NCI-H748 treated with DMSO at 0.1 percent for 48 hours (cell line): ENCODE measurements at places on chromosomes 2 and 18.

DNA sequence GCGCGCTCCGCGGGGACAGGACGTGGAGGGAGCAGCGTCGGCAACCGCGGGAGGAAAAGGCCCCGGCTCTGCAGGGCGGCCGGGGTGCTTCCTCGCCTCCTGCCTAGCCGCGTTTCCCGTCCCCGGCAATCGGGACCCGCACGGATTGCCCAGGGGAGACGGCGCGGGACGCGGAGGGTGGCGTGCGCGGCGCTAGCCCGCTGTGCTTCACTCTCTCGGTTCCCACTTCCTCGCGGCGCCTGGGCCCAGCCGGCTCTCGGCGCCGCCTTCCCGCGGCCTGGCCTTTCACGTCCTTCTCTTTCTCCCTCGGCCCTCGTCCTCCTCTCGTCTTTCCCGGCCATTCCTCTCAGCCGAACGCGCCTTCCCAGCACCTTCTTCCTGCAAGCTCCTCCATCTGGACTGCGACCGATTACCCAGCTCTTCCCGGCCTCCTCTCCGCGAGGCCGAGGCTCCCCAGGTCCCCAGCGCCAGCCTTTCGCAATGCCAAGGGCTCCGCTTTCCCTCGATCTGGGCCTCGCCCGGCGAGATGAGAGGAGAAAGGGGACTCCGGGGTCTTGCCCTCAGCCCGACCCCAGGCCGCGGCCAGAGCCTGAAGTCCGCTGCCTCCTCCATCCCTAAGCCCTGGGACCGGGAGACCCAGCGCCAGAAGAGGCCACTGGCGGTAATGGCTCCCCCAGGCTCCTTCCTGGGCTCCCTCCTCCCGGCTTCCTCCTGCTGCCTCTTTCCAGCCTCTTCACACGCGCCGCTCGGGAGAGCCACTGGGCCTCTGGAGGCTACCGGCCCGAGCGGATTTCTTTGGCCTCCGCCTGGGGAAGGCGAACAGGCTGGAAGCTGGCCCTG is 34.3 kb upstream of the ATP6V1B1 start:
- DNase-seq, result no peak

GRCh38 chr2:197255543-197255942 is 55.0 kb downstream of the ANKRD44 start:
- DNase-seq, result no peak

DNA sequence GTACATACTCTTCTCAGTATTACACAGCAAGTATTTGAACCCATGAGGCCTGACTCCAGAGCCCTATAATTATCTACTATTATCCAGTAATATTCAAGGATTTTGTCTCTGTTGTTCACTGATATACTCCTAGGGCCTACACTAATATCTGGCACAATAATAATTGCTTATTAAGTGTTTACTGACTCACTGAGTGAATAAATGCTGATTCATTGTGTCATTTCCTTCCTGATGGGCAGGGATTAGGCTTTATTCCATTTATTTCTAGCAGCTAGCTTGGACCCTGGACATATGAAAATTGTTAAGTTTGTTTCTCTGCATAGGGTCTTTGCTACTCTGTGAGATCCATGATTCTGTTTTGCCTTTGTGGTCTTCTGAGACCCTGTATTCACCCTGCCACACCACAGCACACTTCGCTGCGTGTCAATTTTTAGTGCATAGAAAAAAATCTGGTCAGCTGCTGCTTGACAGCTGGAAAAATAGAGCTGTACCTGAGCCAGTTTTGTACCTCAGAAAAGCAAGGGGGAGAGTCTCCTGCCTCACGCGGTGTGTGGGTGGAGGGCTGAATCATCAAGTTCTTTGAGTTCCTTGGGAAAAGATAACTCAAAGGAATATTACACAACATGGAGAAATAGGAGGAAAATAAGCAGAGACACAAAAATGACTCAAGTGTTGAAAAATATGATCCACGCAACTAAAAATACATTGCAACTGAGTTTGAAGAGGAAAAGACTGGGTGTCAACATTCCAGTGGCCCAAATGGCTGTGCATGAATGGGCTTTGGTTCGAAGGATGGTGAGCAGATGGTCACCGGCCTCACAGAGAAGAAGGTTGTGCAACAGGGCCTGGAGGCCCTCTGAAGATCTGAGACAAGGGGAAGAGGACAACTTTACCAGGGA is 18.9 kb upstream of the DPP4 start:
- DNase-seq, result no peak

- DNase-seq, result no peak
Measured at GRCh38 chr18:63297687-63298399, 21.7 kb downstream of the BCL2 start.

DNA sequence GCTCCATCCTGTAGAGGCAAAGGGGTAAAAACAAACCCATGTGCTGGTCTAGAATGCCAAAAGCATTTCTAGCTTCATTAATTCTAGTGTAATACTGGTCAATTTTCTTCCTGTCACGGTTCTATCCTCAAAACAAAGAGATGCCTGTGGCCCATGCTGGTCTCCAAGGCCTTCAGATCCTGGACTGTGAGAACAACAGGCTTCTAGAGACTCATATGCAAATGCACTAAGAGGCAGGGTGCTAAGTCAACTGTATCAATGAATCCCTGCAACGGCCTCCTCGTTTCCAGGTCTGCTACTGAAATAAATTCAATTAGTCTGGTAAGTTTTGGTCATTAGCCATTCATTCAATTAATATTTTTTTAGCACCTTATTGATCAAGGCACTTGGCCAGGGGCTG is 4.0 kb downstream of the IFT172 start:
- DNase-seq, result no peak

DNA sequence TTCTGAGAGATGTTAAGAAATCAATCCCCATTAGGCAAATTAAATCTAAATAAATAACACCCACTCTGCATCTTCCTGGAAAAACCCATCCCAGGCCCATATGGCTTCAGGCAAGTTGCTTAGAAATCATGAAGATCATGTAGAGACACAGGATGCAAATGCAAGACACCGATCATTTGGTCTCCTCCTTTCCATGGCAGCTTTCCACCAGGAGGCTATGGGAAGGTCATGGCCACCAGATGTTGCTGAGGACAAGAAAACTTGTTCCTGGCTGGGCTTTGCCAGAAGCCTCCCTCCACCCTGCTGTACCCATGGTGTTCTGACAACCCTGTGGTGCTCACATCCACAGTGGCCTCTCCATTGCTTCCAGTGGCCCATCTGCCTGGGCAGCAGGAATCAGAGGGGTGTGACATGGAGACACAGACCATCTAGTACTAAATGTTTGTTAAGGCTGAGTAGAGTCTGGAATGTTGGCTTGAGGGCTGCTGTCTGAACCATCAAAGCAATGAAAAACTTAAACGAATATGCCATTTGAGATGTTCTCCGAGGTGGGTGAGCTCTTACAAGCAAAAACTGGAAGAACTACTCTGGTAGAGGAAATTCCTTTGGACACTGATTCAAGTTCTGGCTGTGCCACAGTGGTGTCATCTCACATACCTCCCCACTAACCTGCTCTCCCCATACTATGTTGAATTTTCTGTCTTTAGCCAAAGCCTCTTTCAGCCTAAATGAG is 293.2 kb downstream of the TNS1 start:
- DNase-seq, result no peak

DNA sequence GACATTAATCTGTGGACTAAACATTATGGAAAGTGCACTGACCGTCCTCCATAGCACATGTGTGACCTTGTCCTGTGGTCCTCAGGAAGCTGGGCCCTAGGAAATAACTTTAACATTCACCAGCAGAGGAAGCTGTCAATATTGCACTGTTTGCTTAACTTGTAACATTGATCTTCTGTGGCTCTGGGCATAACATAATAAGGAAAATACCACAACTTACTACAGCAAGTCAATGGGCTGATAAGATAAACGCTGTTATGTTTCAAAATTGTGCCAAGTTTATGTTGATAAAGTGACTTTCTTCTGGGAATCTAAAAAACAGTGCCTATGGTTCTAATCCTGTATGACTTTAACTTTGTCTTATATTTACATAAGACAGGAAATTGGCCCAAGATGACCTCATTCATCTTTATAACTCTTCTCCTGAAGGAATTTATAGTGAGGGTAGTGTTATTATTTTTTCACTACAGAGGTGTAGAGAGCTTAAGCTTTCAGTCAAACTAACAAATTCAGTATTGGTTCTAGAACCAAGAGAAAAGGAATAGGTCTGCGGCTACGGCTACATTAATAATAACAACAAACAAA is 113.7 kb upstream of the MAP4K3 start:
- no peak for DNase-seq

- no peak for DNase-seq
Measured at GRCh38 chr2:25671622-25672021, 1.8 kb downstream of the DTNB start.

- DNase-seq, result no peak
Measured at GRCh38 chr2:209648714-209649113, 122.9 kb upstream of the UNC80 start.

GRCh38 chr18:13221869-13222855 is 3.6 kb downstream of the LDLRAD4 start:
- peak; percentile 93 for DNase-seq

DNA sequence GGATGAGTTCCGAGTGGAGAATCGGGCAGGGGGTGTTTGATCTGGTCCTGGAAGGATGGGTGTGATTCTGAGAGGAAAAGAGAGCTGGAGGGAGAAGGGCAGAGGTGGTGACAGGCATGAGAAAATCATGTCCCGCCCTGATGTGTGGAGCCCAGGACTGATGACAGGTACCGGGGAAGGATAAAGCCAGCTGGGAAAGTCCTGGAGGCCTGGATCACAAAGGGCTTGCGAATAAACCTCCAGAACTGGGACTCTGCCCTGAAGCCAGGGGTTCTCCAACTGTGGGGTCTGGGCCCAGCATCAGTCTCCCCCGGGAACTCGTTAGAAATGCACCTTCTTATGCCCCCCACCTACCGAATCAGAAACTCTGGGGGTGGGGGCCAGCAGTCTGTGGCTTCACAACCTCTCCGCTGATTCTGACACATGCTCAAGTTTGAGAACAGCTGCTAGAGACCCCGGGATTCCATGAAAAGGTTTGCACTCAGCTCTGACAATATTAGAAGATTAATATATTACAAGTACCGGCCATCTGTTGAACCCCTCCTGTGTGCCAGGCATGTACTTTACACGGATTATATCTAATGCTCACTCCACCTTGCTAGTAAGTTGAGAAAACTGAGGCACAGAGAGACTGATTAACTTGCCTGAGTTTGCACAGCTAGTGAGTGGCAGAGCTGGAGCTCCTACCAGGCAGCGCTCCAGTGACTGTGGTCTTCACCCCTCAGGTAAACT is 8.0 kb downstream of the TNFRSF11A start:
- DNase-seq, result no peak

DNA sequence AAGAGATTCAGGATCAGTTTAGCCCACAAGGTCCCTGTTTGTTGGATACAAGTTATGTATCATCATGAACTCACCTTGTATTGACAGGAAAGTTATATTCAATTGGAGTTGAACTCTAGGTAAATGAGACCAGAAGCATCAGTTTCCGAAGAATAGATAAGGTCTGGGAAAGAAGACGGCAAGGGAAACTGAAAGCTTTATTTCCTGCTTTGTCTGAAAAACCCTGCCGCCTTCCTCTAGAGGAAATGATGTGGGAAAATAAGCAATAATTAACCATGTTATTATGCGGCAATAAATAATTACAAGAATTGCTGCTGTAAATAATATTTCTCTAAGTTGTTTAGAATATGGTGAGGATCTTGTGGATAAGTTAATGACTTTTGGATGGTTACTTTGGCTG is 32.0 kb downstream of the LPIN1 start:
- no peak for DNase-seq

- peak; percentile 63 for DNase-seq
Measured at GRCh38 chr2:26942543-26943295, 27.7 kb upstream of the MAPRE3 start.

- DNase-seq, result no peak
Measured at GRCh38 chr2:109206569-109207146, 77.7 kb downstream of the SH3RF3 start.

DNA sequence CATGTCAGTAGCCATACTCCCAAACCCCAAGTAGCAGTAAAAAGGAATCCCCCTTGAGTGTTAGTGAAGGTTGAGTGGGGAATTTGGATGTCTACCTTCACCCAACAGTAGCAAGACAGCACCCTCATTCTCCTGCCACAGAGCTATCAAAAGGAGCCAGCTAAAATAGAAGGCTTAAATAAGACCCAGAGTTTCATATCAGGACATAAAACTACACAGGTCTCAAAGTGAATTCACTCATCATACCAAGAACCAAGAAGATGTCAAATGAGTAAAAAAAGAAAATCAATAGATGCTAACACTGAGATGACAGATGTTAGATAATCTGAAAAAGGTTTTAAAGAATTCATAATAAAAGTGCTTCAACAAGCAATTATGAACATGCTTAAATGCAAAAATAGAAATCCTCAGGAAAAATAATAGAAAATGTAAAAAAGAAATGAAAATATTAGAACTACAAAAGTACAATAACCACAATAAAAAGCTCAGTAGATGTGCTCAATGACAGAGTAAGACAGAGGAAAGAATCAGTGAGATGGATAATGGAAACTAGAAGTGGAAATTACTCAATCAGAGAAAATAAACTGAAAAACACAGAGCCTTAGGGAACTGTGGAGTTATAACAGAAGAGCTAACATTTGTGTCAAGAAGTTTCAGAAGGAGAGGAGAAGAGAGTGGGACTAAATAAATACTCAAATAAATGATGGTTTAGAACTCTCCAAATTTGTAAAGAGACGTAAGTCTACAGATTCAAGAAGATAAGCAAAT is 90.5 kb downstream of the EDAR start:
- DNase-seq, result no peak

- DNase-seq, result no peak
Measured at GRCh38 chr18:24809173-24809950, 348.9 kb downstream of the HRH4 start.

DNA sequence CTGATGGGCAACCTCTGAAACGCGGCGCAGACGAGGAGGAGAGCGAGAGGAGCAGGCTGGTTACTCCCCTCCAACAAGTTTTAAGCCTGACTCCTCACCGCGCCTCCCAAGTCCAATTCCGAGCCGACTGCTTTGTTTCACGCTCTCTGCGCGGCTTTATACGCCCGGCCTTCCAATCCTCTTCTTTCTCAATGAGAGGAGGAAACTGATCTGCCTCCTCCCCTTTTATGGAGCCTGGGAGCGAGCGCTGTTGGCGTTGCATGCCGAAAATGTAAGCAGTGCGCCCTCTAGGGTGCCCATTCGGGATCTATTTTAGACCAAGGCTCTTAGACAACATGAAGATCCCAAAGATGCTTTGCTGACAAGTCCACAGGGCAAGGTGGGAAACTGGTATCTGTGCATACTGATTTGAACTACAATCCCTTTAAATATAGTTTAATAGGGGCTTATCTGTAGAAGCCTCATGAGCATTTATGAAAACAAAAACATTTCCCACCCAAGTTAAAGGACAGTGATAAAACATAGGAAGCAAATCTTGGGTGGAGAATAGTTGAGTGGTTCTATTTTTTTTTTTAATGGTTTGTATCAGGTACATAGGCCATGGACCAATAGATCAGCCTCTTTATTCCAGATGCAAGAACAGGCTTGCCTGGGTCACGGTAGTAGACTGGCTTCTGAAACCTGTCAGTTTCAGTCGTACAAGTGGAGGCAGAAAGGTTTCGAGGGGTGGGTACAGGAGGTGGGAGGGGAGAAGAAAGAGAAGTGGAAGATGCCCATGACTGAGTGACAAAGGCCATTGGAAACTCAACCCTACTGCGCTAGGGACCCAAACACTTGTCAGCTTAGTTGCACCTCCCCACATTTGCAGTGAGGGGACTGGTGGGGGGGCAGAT is at the start of gene RND3:
RND3 (minus strand) TSS at position 131 of the 893 bp plus-strand sequence. CDS start 250 bp downstream, outside the sequence.
- peak; percentile 96 for DNase-seq
